ENCODE measurements at places on chromosomes 6 and 20. TPM values are rescaled to one million over a fixed set of nuclear protein-coding genes. Genes with fewer than 3 reads are reported as not detected.

IP6K3 gene
- polyA plus RNA-seq: 1.0 TPM

DNA sequence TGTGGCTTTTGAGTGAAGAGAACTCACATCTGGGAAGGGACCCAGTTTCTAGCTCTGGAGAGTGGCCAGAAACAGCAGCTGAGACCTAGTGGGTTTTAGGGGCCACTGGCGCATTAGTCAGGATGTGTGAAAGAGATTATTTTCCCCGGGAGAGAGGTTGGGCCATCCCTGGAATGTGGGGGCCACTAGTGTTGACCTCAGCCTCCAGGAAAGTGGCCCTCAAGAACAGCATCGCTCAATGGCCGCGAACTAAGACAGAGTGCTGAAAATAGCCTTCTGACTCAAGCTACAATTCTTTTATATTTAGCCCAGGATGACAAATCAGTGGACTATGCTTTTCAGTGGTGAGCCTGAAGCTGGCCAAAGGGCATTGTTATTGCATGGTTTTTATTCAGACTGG, 210.4 kb upstream of the RNF24 start:
- no peak for DNase-seq

- DNase-seq: no peak
Observed at GRCh38 chr6:134451529-134451928, 133.6 kb upstream of the SGK1 start.

DNA sequence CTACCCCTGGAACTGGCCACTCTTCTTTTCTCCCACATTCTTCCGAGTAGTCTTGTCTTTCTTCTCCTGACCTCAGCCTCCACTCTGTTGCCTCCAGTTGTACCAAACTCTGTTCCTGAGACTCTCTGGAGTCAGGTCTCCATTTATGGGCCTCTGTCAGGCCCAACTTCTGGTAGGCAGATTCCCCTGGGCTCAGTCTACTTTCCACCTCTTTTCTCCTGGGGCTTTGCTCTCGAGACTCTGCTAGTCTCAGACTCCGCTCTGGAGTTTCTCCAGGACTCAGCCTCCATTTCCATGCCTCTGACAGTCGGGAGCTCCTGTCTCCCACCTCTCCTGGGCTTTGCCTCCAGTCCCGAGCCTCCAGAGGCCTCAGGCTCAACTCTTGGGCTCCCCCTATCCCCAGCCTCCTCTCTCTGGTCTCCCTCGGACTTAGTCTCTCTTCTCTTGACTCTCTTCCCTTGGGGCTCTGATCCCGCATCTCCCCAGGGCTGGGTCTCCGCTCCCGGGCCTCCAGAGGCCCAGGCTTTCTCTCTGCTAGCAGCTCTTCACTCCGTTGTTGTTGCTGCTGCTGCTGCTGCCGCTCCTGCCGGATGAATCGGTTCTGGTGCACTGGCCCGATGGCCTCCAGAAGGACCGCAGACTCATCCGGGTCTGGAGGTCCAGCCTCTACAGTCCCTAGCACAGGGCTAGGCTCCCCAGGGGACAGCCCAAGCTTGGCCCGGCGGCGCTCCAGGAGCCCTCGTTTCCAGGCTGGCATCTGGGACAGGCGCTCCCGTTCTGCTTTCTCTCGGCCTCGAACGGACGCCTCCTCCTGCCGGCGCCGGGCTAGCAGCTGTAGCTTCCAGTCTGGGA, 1.1 kb downstream of the PPP1R18 start:
- DNase-seq: no peak

Measured in left kidney (tissue), 8 donors.